ENCODE measurements at places on chromosomes 11 and 22.
A peak's percentile ranks its signal among the peaks of the same experiment; 100 is the strongest.

DNA sequence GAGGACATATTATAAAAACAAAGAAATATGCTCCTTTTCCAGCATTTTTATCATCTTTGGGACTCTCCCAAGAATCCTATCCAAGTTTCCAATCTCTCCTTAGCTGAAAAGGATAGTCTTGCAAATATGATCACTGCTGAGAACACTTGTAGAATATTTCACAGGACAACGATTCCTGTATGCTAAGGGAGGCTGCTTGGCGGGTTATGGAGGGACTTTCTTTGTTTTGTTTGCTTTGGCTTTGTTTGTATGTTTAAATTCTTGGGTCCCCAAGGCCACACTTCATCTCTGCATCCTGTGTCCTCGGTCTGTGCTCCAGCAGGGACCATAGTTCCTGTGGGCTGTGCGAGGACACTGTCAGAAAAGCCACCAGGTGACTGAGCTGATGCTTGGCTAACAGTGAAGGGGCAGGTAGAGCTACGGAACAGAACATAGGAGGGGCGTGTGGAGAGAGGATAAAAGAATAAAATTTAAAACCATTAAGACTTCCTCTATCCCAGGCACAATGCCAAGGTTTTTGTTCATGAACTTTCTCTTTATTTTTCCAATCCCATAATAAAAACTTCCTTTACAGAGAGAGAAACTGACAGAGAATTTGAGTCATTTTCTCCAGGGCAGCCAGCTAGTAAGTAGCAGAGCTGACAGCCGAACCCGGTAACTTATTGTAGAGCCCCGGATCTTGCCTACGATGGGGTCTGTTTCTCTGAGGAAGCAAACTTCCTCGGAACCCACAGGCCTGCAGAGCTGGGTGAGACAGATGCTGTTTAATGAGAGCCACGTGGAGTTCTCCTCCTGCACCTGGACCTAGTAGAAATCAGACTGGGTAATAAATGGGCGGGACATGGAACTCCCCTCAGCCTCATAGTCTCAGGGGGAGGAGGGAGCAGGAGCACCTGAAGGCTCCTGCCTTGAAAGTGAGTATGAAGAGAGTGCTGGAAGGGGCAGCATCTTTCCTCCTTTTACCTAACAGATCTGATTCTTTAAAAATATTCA is at the start of gene IZUMO1R:
Gene IZUMO1R (plus strand): TSS at position 615 of the 993 bp plus-strand sequence. CDS start 1,057 bp downstream, outside the sequence.
- DNase-seq = no peak

DNA sequence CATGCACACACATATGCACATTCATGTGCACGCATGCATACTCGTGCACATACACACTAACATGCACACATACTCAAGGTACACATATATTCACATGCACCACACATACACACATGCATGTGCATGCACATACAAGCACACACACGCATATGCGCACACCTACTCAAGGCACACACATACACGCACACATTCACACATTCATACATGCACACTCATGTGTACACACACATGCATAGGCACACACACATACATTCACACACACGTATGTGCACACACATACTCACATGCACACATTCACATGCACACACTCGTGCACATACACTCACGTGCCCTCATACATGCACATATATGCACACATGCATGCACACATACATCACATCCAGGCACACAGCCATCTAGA is 489.0 kb downstream of the MN1 start:
- no peak for DNase-seq

- DNase-seq = no peak
Measured at GRCh38 chr11:46100670-46101069, 20.6 kb downstream of the PHF21A start.

- DNase-seq = no peak
Measured at GRCh38 chr11:64291262-64291751, at the start of gene KCNK4. TSS of gene KCNK4 (plus strand) at chr11:64291302. CDS start at chr11:64293019, 1,717 bp downstream.

GRCh38 chr11:114368918-114369680 is 31.2 kb downstream of the C11orf71 start:
- DNase-seq = no peak

DNA sequence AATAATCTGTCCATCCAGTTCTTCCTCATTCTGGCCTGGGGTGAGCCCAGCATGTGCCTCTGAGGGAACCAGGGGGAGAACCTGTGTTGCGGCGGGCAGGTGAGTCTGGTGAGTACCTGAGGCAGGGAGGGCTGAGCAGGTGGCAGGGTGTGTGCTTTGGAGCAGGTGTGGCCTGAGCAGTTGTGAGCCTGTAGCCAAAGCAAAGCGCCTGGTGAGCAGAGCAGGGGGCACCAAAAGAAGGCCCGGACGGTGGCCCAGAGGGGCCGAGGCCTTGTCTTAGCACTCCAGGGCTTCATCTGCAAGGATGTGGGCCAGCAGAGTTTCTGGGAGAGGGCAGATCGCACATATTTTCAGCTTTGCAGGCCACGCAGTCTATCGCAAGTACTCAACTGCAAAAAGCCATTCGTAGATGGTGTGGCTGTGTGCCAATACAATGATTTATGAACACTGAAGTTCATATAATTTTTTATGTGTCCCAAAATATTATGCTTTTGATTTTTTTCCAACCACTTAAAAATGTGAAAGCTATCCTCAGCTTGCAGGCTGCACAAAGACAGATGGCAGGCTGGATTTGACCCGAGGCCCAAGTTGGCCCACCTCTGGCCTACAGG is 8.7 kb downstream of the GLB1L2 start:
- DNase-seq = no peak

DNA sequence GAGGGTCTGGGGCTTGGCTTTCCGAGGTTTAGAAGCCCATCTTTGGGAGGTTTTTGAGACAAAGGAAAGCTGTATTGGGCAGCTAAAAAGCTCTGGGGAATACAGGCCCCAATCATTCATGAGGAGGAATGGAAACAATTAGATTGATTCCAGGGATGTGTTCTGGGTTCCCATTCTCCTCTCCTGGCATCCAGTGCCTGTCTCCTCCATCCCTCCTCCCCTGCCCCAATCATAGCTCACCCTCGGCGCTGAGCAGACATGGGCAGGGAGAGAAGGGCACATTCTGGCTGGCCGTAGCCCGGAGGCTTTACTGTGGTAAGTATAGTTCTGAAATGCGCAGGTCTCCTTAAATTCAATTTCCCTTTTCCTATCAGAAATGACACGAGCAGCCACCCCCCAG is 42.4 kb downstream of the ABTB2 start:
- no peak for DNase-seq

- DNase-seq = no peak
Measured at GRCh38 chr11:113528982-113529381, 53.8 kb upstream of the DRD2 start.

- no peak for DNase-seq
Measured at GRCh38 chr22:21937041-21937820, 15.4 kb downstream of the PPM1F start.

DNA sequence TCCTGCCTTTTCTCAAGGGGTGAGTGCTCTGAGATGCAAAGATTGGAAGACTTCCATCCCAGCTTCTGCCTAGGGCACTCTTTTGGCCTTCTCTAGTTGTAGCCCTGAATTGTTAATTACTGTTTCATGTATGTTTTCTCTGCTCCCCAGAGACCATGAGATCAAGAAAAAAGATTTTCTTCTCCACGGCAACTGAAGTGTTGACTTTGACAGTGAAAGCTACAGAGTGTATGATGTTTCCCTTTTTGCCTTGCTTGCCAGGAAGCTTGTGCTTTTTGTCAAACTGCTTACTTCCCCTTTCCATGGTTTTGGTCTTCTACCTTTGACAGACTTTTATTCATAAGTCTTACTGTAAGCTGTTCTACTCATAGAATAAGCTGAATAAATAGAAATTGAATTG is 23.3 kb upstream of the EIF3D start:
- no peak for DNase-seq

GRCh38 chr11:129928923-129929692 is 33.7 kb upstream of the NFRKB start:
- no peak for DNase-seq

GRCh38 chr11:36039471-36039870 is 95.6 kb downstream of the LDLRAD3 start:
- DNase-seq = no peak

GRCh38 chr22:38170469-38170868 is 11.2 kb downstream of the PLA2G6 start:
- no peak for DNase-seq

GRCh38 chr22:31734512-31734911 is 15.4 kb downstream of the PRR14L start:
- DNase-seq = no peak

DNA sequence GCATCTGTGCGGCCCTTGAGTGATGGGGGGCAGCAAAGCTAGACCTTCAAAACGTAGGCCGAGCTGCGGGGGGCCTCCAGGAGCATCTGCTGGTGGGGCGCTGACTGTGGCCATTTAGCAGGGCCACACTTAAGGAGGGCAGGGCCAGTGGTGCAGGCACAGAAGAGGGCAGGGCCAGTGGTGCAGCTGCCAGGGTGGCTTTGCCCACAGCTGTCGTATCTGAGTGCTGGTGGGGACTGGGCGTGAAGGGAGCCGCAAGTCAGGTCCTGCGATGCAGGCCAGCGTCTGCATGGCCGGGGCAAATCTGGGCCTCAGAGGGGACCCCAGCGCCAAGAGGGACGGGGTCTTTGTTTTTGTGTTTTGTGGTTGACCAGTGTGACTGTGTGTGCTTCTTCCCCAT is 27.7 kb downstream of the RNH1 start:
- DNase-seq = no peak

DNA sequence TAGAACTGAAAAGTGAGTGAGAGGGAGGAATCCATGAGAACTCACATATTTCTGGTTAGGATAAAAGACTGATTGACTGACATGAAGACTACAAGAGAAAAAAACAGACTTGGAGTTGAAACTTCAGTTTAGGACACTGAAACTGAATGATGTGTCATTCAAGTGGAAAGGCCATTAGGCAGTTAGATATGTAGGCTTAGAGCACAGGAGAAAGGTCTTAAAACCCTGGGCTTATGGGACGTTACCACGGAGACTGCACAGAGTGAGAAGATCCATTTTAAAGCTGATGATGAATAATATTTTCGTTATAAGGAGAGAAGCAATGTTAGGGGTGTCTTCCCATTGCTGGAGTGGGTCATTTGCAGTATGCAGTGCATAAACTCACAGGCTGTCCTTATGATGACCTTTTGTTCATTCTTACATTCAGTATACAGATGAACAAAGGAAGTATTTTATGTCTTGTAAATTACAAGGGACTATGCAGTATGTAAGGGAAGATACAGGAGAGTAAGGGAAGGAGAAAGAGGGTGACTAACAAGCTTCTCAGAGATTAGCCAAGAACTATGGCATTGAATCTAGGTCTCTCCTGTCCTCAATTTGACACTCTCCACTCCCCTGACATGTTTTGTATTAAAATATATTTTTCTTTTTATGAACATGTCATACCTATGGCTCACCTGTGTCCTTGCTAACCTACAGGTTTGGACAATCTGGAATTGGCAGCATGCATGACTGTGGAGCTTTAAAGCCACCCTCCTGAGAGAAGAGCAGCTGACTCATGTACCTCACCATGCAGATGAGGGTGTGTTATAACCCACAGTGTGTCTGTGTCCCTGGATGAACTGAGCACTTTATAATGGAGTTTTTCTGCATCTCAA is 63.7 kb downstream of the MAML2 start:
- DNase-seq = no peak

GRCh38 chr11:118251858-118252652 is at the start of gene MPZL3:
TSS of gene MPZL3 (minus strand) at chr11:118252365. CDS start at chr11:118252294, 71 bp downstream.
- DNase-seq = peak; percentile 65

GRCh38 chr11:87298155-87298554 is 260.4 kb downstream of the TMEM135 start:
- no peak for DNase-seq

GRCh38 chr11:35563484-35564244 is 38.2 kb upstream of the PAMR1 start:
- no peak for DNase-seq

DNA sequence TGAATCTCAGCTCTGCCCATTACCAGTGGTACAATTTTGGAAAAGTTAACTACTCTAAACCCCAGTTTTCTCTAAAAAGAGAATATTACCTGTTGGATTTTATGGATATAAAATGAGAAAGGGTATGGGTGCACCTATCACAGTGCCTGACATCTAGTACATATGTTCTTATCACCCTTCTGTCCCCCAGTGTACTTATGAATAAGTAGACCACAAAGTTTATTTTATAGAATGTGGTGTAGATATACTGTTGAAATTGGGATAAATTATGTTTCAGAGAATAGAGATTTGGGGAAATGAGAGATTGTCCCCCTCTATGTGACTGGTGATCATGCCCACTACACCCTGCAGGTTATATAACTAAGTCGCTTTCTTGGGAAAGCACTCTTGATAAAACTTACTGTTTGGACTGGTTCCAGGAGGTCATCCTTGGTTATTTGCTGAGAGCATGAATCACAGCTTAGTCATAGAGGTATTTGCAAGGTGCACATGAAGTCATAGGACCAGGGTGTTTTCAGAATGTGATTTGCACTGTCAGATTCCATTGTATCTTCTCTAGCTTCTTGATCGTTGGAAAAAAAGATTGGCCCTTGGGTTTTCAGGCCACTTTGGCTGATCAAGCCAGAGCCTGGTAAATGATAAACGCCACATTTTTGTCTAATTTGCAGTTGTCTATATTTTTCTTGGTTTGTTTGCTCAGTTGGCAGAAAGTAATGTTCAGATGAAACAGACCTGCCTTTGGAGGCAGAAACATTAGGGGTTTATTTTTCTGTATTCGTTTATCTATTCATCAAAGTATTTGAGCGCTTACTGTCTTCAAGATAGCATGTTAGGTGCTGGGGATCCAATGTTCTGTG is 21.3 kb downstream of the STX3 start:
- DNase-seq = no peak

DNA sequence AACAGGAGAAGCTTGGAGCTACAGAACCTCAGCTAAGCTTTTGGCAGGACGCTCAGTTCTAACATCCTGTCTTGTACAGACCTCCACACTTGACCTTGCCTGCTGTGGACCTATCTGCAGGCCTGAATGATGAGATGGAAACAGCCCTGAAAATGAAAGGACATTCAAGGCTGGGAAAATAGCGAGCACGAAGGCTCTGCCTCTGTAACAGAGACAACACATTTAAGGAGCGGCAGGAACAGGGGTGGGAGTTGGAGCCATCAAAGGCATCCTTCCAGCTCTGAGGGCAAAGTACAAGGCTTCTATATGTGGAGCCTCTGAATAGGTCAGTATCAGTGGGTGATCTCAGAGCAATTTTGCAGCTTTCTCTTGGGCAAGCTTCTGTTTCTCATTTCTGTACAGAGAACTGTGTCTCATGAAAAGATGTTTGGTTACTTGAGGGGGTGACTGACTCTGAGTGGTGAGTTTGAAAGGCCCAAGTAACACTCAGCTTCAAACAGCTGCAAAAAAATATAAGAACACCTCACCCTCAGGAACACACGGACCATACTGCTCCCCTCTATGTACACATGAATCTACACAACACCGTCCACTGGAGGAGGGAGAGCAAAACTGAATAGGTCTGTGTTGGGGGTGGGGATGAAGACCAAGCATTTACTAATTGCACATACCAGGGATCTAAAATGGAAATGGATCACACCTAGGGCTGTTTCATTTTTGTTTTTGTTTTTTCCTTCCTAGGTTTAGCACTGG is 101.6 kb downstream of the CCDC81 start:
- no peak for DNase-seq

DNA sequence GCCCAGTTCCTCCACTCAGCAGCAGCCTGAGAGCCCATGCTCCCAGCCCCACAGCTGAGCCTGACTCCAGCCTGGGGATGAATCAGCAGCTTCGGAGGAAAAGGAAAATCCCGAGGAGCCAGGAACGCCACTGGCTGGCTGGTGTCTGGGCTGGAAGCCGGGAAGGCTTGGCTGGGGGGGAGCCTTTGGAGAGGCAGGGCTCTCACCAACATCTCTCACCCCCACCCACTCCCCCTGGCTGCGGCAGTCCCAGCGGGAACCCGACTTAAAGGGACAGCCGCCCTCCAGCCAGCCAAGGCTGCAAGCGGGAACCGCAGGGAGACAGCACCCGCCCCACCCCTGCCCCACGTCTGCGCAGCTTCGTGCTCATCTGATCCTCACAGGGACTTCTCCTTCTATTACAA is 28.4 kb downstream of the KIAA0930 start:
- DNase-seq = no peak

Data from NCI-H1048 (cell line).